Activated naive CD8-positive, alpha-beta T cell treated with anti-CD3 and anti-CD28 coated beads for 36 hours (primary cell): ENCODE measurements at places on chromosomes 11 and 22. TPM values are rescaled to one million over a fixed set of nuclear protein-coding genes. Genes with fewer than 3 reads are reported as not detected.

The PUS3 gene
- 23.3 TPM for total RNA-seq

The RAB39A gene
- not detected for total RNA-seq

The TPBGL gene
- 0.45 TPM for total RNA-seq

The LARGE1 gene
- 0.93 TPM for total RNA-seq
